ENCODE measurements at places on chromosomes 4 and X.
A peak's percentile ranks its signal among the peaks of the same experiment; 100 is the strongest.

DNA sequence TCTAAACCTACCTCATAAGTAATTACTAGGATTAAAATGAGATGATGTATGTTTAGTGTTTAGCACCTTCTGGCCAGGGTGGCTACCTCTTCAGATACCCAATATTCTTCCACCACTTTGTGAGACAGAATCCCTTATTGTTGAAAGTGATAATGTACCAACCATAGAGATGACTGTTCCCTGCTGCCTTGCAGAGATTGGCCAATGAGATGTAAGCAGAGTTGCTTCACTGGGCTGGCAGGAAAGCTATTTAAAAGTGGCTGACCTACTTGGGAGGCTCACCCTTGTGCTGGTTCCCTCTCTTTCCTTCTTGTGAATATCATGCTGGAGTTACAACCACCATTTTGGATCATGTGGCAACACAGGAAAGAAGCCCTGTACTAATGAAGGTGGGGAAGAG is 58.9 kb downstream of the TMEM154 start:
- DNase-seq = no peak

DNA sequence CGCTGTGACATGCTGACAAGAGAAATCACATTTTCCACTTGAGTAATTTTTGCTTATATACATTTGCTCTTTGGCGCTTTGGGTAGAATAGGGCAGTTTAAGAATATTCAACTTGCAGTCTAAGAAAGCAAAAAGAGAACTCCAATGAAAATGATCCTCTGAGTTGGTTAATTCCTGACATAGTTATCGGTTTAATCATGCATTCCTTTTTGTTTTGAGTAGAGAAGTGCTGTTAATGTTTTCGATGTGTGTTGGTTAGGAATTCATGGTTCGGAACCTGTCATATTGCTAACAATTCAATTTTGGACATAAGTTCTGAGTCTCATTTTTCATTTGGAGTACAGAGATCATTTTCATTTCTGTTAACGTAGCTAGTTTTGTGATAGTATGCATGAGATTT is 700.6 kb upstream of the PITX2 start:
- DNase-seq = no peak

DNA sequence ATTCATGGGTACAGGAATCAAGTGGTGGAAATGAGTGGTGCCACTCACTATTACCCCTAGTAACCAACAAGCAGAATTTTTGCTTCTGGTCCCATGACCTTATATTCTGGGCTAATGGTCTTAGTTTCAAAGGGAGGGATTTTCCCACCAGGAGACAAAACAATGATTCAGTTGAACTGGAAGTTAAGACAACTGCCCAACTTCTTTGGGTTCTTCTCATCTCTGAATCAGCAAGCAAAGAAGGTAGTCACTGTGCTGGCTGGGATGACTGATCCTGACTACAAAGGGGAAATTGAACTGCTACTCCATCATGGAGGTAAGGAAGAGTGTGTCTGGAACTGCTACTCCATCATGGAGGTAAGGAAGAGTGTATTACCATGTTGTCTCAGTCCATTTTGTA is 87.2 kb downstream of the IL13RA2 start:
- DNase-seq = no peak

GRCh38 chr4:61320631-61321030 is 120.5 kb downstream of the ADGRL3 start:
- no peak for DNase-seq

DNA sequence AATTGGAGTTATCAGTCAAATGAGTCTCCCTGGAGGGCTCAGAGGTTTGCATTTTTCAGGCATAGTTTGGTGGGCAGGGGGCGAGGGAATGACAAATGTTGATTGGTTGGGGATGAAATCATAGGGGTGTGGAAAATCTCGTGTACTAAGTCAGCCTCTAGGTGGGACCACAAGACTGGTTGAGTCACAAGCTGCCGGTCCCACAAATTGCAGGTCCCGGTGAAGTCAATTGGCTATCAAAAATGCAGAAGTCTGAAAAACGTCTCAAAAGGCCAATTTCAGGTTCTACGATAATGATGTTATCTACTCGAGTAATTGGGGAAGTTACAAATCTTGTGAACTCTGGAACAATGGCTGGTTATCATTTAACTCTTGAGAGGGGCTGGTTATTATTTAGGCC is 98.8 kb upstream of the DHX15 start:
- DNase-seq = no peak

DNA sequence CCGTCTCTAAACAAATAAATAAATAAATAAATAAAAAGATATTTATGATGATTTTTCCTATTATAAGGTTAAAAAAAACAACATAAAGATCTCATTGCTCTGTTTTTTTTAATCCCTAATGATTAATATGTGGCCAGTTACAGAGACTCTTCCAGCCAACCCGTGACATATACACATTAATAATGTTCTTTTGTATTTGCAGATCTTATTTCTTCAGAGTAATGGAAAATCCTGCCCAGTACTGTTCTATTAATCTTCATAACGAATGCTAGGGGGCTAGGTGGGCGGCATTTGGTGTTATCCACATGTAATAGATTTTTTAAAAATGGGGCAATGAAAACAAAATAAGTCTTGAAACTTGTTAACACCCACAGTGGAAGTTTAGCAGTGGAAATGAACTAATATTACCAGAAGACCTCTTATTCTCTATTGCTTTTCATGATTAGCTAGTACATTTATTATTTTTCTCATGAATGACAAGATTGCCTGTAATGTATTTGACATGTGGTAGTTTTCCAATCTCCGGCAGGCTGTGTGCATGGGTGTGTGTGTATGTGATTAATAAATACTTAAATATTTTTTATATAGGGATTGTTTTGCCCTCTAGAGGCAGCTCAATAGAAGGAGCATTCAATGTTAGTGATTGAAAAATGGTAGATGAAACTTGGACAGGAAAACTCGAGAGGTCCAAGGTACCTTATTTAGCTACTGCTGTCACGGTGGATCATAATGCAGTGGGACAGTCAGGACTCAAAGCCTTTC is 457.4 kb downstream of the IL1RAPL1 start:
- DNase-seq = no peak

DNA sequence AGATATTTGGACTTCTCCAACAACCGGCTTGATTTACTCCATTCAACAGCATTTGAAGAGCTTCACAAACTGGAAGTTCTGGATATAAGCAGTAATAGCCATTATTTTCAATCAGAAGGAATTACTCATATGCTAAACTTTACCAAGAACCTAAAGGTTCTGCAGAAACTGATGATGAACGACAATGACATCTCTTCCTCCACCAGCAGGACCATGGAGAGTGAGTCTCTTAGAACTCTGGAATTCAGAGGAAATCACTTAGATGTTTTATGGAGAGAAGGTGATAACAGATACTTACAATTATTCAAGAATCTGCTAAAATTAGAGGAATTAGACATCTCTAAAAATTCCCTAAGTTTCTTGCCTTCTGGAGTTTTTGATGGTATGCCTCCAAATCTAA is 19.3 kb upstream of the TLR8 start:
- DNase-seq = no peak

DNA sequence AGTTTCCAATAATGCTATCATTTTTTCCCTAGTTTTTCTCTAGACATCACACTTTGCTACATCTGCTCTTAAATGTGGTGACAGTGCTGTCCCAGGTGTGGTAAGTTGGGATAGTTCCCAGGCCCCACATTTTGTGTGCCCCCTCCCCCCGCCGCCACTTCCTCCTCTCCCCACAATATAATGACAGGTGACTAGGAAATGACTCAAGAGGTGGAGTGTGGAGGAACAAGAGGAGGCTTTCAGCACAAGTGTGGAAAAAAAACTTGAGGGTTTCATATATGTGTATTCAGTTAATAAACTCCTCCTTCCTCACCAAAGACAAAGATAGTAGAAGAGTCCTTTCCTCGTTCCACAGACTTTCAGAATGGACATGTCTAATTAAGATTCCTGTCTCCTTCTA is 18.3 kb upstream of the IL21 start:
- no peak for DNase-seq

- no peak for DNase-seq
Observed at GRCh38 chrX:119041175-119041574, 31.6 kb upstream of the CT47C1 start.

DNA sequence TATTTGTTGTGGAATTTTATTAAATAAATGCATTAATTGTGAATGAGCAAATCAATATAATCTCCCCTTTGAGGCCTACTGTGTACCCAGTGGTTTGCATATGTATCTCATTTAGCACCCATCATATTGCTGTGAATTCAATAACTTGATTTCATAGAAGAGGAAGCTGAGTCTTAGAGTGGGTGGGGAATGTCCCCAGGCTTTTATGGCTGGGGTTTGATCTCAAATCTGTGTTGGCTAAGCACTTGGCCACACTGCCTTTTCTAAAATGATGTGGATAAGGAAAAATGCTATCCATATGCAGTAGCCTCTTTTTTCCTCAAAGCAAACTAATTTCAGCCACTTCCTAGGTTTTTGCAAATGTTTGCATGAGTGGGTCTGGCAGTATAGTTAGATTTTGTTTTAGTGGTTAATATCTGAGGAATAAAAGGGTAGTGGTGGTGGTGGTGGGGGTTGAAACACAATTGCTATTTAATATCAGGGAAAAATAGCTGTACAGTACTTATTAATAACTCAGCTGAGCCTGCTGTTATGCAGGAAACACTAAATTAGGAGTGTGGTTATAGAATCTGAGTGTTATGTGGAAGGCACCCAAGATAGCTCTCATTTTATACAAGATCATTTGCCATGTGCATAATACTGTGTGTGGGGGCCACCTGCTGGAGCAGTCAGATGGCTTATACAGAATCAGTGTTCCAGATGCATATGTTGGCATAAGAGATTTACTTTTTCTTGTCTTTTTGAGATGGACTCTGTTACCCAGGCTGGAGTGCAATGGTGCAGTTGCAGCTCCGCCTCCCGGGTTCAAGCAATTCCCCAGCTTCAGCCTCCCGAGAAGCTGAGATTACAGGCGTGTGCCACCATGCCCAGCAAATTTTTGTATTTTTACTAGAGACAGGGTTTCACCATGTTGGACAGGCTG is 108.0 kb downstream of the TMEM131L start:
- DNase-seq = peak; percentile 27

DNA sequence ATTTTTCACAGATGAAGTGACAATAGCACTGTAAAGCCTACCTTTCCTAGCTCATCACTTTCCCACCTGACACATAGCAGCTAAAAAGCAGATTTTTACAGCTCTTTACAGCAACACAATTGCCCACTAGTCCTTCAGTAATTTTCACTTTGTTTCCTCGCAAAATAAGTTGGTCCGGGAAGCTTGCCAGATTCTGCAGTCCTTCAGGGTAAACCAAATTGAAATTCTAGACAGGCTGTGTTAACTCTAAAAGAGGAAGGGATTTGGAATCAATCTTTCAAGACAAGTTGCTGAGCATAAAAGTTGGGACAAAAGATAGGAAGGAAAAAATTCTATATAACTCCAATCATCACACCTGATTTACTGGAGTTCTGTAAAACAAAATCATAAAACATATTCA is 8.7 kb downstream of the C1QTNF7 start:
- no peak for DNase-seq

- DNase-seq = no peak
Observed at GRCh38 chr4:25500626-25501316, 123.7 kb downstream of the ANAPC4 start.

- no peak for DNase-seq
Observed at GRCh38 chrX:118347736-118348135, 1.8 kb downstream of the WDR44 start.

GRCh38 chr4:87079967-87080366 is 140.5 kb downstream of the KLHL8 start:
- no peak for DNase-seq

DNA sequence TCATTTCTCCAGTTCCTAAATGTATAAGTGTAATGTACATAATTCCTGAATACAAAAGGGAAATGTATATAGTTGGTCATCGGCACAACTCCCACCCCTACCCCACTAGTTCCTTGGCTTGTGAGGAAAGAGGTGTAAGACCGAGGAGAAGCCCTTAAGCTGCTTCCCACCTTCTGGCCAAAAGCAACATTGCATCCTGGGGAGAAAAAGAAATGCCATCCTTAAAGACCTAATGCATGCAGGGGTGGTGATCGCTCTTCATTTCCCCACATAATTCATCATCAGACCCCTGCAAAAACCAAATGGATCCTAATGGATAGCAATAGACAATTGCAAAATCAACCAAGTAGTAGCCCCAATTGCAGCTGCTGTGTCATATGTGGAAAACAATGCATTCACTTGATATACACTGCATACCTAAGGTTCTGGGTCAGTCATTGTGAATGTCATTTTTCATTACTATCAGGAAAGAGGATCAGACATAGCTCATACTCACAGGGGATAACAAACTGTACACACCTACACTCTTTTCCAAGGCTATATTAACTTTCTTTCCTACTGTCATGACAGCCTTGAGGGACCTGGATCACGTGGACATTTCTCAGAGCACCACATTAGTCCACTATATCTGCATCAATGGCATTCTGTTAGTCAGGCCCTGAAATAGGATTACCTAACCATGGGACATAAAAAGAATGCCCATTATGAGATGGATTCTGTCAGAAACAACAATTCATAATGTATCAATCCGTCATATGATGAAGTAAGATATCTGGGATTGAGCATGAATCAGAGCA is 31.7 kb upstream of the NFXL1 start:
- no peak for DNase-seq

- DNase-seq = no peak
Observed at GRCh38 chrX:70176938-70177533, at the start of gene DGAT2L6. TSS of gene DGAT2L6 (plus strand) at chrX:70177483. CDS start at chrX:70177583, 100 bp downstream.

- DNase-seq = no peak
Observed at GRCh38 chr4:181951265-181951664, 291.9 kb upstream of the TENM3 start.

GRCh38 chr4:56757261-56757746 is 64.2 kb downstream of the SPINK2 start:
- no peak for DNase-seq

- DNase-seq = no peak
Observed at GRCh38 chrX:46587753-46588171, 14.2 kb downstream of the CHST7 start.

DNA sequence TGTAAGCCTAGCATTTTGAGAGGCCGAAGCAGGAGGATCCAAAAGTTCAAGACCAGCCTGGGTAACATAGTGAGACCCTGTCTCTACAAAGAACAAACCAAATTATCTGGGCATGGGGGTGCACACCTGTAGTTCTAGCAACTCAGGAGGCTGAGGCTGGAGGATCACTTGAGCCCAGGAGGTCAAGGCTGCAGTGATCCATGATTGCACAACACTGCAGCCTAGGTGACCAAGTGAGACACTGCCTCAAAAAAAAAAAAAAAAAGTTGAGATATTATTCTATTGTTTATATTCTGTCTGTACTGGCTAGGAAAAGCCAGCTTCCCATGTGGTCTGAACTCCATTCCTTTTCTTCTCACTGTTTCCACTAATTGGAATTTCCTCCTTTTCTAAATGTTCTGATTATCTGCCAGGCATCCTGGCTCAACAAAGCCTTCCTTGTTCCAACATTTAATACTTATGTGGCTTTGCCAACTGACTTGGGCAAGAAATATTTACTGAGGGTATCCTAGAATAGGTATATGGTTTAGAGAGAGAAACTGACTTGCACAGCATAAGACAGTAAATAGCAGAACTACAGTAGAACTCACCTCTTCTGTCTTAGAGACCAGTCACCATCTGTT is 175.2 kb upstream of the ADAMTS3 start:
- no peak for DNase-seq

DNA sequence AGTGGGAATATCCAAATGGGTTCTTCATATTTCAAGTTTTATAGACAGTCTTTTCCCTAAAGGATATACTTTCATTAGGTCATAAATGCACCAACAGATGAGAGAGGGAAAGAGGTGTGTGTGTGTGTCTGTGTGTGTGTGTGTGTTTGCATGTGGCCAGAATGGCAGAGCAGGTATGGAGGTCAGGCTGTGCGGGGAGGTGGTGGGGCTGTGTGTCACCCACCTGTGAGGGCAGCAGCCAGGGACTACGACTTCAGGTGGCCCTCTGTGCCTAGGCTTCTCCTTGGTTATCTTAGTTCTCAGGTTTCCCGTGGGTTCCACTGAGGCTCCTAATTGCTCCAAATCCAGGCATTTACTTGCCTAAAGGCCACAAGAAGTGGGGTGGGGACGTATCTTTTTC is 14.6 kb downstream of the HAND2 start:
- no peak for DNase-seq

Measured in activated CD4-positive, alpha-beta T cell treated with anti-CD3 and anti-CD28 coated beads for 24 hours (primary cell).